ENCODE measurements at places on chromosomes 11 and 22.

DNA sequence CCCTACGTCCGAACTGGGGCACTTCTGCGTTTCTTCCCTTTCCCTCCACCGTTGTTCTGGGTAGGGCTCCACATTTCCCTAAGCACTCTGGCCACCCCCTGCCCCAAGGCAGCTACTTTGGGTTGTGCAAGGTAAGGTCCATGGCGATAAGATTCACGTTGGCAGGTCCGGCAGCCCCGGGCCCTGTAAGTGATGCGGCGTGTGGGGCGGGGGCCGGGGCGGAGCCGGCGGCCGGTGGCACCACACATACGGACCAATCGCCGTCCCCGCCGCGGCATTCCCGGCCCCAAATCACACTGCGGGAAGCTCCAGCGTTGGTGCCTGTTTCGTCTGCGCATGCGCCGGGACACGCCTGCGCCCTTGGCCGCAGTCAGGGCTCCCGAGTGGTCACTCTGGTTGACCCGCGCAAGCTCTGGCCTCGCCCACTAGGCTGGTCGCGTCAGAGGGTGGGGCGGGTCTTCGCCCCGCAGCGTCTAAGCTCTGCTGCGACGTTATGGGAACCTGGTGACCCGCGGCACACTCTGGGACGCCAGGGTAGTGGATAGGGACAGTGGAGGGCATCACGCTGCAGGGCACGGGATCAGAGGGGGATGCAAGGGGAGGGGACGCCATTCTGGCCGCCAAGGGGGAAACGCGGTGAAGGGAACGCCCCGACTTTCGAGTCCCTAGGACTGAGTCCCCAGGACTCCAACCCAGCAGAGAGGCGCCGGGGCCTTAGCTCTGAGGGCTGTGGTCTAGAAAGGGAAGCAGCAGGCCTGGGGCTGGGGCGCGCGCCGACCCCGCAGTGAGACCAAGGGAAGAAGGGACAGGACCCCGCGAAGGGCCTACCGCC, 1.6 kb downstream of the FADS1 start:
- DNase-seq, result peak; percentile 87

GRCh38 chr11:82978422-82979099, 77.0 kb downstream of the DDIAS start:
- peak; percentile 44 for DNase-seq

DNA sequence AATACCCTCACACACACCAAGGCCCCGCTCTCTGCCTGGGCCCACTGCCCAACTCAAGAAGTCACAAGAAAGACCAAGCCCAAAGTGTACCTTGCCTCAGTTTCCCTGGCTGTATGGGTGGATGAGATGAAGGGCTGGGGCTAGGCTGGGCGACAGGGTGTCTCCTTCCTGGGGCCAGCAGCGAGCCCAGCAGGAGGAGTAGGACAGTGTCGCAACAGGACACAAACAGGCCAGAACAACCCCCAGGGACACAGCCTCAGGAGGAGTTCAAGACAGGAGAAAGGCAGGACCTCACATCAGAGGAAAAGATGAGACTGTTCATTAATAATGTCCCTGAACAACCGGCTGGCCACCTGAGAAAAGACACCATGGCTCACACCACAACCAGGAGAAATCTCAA, 13.3 kb downstream of the CSNK1E start:
- no peak for DNase-seq

DNA sequence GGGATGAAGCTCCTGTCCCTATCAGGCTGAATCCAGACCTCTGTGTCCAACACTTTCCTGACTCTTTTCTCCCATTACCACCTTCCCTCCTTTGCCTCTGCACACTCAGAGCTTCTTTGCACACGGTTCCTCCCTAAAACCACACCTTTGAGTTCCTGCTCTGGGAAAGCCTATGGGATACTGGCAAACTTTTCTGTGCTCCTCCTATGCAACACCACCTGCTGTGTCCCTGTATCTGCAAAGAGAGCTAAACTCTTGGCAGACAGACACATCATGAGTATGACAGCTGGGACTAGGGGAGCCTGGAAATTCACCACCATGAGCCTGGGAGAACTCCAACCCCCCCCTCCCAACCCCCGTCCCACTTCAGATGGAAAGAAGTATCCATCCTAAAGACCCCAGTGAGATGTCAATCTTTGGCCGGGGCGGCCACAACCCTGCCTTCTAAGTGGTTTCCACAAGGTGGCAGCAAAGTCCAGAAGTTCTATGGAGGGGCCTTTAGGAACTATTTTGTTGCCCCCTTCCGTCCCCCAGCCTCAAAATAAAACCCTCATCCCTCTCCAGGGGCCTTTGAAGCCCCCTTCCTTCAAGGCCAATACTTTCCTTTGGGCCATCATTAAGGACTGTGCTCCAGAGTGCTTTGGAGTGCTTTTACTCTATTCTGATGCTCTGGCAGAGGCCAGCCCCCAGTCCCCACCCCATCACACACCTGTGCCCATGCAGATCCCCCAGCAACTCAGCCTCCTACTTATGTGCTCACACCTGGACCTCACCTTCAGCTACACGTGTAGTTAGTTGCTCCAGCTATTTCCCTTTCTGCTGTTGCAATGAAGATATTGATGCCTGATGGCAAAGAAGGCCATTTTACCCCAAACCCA, 19.4 kb downstream of the HTR3A start:
- peak; percentile 50 for DNase-seq

DNA sequence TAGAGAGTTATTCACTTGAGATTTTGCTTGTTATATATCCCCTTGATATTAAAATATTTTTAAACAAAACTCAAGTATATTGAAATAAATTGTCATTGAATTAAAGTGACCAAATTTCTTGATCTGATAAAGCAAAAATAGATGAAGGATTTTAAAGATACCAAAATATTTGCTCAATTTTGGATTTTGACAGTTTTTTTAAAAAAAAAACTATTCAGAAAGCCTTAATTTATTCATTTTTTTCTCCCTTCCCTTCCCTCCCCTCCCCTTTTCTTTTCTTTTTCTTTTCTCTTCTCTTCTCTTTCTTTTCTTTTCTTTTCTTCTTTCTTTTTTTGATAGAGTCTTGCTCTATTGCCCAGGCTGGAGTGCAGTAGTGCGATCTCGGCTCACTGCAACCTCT, 163.7 kb downstream of the DYNC2H1 start:
- DNase-seq, result no peak

GRCh38 chr11:36149538-36150242, 139.5 kb downstream of the COMMD9 start:
- peak; percentile 99 for DNase-seq

GRCh38 chr11:121581607-121582006, 128.8 kb upstream of the SORL1-AS1 start:
- no peak for DNase-seq

Data from RWPE1 (cell line).